ENCODE measurements at places on chromosomes 3 and 15. TPM values are rescaled to one million over a fixed set of nuclear protein-coding genes. Genes with fewer than 3 reads are reported as not detected.
A peak's percentile ranks its signal among the peaks of the same experiment; 100 is the strongest.

DNA sequence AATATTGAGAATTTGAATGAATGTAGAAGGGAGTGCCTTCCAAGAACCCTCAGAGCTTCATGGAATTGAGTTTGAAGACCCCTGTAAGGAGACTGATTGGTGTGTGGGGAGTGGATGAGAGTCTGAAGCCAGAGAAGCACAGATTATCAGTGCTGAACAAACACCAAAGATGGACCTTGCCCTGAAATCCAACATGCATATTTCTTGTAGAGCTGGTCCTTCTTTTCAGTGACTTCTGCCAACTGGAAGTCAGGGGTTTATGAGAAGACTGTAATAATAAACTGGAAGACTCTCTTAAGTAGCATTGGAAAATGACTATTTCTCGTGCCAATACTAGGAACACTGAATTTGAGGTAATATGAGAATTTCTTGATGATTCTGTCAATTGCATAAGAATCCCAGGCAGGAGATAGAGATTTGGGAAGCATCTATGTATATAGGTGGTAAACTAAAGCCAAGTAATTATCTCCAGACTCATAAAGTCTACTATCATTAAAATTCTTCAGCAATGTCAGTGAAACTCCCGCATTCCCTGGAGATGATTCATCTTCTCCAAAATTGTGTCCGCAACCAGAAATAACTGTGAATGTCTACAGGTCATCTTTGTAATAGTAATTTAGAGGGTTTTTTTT, 213.8 kb downstream of the IL5RA start:
- no peak for DNase-seq

DNA sequence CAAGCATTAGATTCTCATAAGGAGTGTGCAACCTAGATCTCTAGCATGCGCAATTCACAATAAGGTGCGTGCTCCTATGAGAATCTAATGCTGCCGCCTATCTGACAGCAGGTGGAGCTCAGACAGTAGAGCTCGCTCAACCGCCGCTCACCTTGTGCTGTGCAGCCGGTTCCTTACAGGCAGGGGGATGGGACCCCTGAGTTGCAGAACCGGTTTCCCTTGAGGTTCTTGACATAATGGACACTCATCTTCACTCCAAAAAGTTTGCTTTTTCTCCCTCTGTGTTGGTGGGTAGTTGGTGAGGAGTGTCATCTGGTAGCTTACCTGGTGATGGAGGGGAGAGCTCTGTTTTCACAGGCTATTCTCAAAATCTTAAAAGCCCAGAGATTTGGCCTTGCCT, 324.0 kb upstream of the TBL1XR1 start:
- DNase-seq: no peak

DNA sequence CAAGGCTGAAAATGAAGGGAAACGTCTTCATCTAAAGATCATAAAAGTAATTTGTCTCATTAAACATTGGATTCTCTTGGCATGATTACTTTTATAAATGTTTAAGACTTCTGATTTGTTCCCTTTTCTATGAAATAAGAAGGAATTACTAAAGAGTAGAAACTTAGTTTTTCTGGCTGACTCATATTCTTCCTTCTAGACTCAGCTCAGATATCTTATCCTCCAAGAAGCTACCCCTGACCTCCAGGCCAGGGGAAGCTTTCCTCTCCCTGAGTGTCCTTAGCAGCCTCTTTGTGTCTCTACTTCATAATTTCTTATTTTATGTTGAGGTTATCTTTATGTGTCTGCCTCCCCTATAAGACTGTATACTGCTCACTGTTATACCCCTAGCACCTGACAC, 291.9 kb upstream of the STT3B start:
- DNase-seq: no peak

DNA sequence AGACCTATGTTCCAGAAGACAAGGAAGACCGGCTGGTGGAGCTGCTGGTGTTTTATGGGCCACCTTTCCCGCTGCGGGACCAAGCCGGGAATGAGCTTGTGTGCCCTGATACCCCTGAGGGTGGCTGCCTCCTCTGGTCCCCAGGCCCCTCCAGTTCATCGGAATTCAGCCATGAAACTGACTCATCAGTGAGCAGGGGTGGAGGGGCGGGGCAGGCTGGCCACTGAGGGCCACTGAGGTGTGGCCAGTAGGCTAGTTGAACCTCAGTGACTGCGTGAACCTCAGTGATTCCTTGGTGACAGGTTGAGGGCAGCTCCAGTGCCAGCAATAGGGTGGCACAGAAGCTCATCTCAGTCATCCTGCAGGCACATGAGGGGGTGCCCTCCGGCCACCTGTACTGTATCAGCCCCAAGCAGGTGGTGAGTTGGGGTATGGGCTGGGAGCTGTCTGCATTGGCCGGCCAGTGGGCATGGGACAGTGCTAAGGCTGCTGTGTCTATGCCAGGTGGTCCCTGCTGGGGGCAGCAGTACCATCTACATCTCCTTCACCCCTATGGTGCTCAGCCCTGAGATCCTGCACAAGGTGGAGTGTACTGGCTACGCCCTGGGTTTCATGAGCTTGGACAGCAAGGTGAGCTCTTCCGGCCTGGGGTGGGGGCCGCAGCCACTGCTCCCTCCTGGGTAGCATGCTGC, 20.3 kb downstream of the ACAA1 start:
- DNase-seq: no peak

DNA sequence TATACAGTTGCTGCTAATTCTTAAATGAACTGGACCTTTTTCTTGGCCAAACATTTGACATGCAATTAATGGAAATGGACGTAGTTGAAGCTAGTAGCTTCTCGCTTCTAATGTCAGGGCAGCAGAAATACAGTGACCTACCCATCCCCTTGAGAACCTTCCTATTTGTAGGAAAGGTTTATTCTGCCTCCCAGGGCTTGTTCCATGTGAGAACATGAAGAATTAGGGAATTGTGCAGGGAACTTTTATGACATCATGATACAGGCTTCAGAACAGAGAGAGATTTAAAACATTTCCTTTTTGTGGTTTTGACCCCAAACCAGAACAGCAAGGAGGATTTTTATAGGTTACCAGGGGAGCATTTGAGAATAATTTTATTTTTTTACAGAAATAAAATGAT, 406.6 kb upstream of the PPP2R3A start:
- no peak for DNase-seq

DNA sequence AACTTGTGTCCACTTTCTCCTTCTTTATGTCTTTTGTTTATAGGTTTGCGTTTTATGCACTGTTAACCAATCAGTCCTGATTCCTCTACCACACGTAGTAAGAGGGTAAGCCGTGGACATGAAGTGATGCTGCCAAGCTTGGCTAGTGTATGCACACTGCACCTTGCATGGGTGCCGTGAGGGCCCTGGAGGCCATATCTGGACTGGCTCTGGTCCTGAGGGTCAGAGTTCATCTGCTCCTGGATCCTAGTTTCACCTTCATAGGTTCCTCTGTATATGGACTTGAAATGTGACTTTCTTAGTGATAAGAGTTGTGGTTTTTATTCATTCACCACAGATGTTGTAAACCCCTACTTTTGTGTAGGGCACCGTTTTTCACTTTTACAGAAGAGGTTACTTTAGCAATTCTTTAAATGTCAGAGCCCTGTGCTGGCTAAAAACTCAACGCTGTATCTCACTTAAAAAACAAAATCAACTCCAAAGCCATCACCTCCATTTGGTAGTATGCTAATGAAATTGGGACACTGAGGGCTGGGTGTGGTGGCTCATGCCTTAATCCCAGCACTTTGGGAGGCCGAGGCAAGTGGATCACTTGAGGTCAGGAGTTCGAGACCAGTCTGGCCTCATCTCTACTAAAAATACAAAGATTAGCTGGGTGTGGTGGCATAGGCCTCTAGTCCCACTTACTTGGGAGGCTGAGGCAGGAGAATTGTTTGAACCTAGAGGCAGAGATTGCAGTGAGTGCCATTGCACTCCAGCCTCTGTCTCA, 22.9 kb downstream of the SIAH2 start:
- no peak for DNase-seq

GRCh38 chr15:36886191-36886590, 214.2 kb downstream of the MEIS2 start:
- no peak for DNase-seq

- no peak for DNase-seq
Measured at GRCh38 chr15:65956307-65956706, 87.0 kb downstream of the RAB11A start.

DNA sequence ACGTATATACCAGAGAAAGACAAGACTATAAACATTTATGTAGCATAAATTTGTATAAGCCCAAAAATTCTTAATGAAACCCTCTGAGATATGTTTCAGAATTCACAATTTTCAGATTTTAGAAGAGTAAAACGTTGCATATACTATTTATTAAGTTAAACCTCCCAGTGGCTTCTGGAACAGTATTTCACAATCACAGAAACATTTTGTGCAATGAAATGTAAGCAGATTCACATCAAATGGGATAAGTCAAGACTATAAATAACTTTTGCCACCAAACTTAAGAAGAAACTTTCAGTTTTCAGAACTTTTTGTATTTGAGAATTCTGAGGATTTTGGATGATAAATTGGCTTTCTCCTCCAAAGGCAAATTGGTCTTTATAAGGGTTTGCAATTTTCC, 9.2 kb downstream of the SLTM start:
- no peak for DNase-seq

DNA sequence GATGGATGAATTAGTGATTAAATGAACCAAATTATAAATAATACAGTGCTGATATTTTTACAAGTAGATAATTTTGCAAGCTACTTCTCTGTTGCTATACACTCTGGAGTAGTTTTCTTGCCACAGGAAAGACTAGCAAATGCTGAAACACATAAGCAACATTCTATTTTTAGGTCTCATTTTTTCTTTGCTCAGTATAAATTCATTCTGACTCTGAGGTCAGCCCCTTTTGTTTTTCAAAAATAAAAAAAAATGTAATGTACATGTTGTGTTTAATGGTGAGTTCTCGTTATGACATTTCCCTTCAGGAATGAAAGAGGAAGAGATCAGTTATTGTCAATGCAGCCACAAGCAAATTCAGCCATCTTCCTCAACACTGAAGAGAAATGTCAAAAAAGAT, 24.9 kb downstream of the GJD2 start:
- no peak for DNase-seq

GRCh38 chr15:53506370-53506769, 253.1 kb downstream of the WDR72 start:
- DNase-seq: no peak

DNA sequence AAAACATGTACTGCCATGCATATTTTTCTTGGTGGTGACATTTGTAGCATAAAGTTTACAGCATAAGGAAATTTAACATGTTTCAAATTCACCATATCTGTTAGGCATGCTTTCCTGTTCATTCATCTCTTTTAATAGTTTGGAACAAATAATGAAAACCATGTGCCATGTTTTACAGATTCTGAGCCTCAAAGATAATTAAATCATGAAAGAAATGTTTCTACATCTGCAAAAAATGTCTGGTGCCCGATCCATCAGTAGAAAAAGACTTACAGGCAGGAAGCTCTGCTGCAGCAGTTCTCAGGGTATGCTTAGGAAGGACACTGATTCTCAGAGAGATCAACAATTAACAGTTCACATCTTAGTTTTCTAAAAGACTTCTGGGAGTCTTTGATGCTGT, 316.2 kb downstream of the IL5RA start:
- no peak for DNase-seq

- no peak for DNase-seq
Measured at GRCh38 chr3:196624907-196625306, 14.6 kb upstream of the NRROS start.

- no peak for DNase-seq
Measured at GRCh38 chr15:56176996-56177395, 66.7 kb downstream of the RFX7 start.

DNA sequence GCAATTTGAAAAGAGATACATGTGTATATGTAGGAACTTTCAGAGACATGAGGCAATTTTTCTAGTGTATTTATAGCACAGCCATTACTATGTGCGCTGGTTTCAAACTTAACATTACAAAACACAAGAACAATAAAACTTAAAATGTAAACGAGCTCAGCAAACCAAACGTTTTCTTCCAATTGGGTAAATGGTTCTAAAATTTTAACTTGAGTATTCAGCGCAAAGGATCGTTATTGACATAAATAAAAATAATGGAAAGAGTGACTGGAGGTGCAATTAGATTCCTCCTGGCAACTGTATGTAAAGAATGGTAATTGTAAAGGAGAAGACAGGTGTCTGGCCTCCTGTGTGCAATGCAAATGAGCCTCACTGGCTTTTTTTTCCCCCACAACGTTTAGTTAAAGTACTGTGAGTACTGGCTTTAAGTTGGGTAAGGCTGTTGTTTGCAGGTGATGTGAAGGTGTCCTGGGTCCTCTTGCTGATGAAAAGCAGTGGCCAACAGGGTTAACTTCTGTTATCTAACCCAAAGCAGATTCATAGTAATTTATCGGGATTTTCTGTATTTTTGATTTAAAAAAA, 14.1 kb upstream of the GADL1 start:
- DNase-seq: no peak

DNA sequence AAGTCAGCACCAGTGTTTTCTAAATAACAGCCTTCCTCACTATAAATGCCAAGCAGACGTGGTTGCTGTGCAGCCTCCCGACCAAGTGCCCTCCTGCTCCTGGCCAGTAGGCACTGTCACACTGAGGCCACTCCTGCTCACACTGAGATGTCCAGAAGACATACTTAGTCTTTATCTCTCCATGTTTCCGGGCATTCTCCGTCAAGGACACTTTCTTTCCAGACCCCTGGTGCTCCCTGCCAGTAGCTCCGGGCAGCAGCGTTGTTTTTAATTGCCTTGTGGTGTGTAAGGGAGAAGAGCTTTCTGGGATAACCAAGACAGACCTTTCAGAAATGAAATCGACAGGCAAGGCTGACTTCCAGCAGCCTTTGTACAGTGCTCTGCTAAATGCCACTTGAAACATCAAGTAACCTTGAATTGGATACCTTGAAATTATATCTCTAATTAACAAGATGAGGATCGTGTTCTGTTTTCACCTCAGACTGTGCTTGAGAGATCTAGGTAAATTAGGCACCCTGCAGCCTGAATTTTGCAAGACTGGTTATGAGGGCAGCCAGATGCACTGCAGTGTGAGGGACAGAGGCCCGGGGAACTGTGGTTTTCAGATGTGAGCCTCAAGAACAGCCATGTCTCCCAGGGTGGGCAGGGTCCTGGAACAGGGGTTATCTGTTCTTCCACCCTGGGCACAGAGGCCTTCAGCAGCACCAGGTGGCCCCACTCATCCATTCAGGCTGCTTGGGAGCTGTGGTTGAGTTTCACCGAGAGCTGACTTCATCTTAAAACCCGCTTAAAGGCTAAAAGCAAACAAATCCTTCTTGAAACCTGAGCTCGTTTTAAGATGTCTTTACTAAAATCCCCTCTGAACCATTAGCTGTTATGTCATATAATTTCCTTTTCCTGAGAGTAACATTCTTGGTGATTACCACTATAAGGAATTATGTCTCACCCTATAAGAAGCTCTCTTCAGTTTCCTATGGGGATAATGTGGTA, 105.5 kb upstream of the IL12A start:
- DNase-seq: peak; percentile 60

GRCh38 chr3:8848696-8849131, 79.3 kb upstream of the OXTR start:
- no peak for DNase-seq

The SHC4 gene
- 0.51 TPM for total RNA-seq

The RBM6 gene
- total RNA-seq: 21.4 TPM

The MORC1 gene
- not detected for total RNA-seq

The ARPIN gene
- total RNA-seq: 10.7 TPM

The PLA2G4E gene
- not detected for total RNA-seq

The PPP1R14D gene
- total RNA-seq: not detected

The CPLX3 gene
- total RNA-seq: not detected

The TF gene
- total RNA-seq: 0.13 TPM

The CADPS gene
- total RNA-seq: not detected
